Left renal pelvis (tissue), 4 donors: ENCODE measurements at places on chromosomes 2 and 18.

DNA sequence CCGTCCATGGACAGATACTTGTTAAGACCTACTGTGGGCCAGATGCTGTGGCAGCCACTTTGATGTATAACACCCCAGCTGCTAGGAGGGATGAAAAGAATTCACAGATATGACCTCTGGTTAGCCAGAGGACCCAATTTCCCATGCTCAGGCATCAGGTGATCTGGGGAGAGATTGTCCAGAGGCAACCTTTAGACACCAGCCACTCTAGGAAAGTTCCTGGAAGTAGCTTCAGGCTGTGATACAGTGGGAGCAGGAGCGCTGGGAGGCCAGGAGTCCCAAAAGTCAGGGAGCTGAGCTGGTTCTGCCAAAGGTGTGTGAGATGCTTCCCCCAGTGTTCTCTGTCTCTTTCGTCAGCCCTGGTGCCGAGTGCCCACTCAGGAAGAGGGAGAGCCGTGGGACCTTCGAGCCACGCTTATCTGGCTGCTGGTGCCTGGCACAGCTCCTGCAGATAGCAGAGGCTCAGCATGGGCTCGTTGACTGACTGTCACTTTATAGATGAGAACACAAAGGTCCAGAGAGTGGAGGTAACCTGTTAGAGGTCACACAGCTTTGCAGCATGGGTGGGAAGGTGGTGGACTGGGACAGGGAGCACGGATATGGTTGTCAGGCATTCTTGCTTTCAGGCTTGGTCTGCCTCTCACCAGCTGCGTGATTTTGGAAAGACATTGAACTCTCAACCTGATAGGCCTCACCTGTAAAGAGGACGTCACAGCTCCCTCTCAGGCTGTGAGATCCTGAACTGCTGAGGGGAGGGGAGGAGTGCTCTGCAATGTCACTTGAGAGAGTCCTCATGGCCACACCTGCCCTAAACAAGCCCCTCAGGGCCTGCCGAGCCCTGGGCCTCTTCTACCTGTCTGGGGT lies 7.8 kb upstream of the RALB start:
- DNase-seq: no peak

- DNase-seq: no peak
Observed at GRCh38 chr18:3784949-3785348, 335.0 kb downstream of the TGIF1 start.

DNA sequence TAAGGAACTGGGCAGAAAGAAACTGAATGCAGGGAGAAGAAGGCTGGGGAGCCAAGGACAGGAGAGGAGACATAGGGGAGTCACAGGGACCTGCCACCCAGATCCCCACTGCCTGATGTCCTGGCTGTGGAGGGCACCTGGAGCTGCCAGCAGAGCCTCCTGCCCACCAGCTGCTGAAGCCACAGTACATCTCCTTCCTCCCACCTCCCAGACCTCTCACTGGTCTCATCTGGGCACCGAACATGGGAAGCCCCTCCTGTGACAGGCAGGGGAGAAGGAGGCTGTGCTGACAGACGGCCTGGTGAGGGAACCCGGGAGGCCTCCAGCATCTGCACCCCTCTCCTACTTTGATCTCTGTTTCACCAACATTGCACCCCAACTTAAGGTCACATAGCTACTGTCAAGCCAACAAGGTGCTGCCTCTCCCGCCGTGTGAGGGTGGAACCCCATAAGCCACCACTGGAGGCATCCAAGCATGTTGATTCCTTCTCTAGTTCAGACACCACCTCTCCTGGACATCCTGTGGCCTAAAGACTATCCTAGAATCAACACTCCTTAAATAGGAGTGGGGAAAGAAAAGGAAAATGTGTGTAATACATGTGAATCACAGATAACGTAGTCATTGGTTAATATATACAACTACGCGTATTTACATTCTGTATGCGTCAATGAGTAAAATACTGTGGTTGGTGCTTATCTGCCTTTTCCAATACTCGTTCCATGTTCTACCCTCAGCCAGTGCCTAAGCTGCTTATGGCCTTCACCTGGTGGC lies 3.5 kb upstream of the RNPEPL1 start:
- no peak for DNase-seq

DNA sequence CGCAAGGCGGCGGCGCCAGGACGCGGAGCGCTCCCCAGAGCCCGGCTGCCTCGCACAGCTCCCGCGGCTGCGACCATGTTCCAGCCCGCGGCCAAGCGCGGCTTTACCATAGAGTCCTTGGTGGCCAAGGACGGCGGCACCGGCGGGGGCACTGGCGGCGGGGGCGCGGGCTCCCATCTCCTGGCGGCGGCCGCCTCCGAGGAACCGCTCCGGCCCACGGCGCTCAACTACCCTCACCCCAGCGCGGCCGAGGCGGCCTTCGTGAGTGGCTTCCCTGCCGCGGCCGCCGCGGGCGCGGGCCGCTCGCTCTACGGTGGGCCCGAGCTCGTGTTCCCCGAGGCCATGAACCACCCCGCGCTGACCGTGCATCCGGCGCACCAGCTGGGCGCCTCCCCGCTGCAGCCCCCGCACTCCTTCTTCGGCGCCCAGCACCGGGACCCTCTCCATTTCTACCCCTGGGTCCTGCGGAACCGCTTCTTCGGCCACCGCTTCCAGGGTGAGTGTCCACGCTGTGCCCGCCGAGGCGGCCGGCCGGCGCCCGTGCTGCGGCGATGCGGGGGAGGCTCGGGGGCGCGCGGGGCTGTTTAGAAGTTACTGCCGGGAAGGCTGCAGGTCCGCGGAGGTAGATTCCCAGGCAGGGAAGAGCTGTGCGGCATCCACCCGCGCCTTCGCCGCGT lies 696 bp downstream of the EMX1 start:
- no peak for DNase-seq

DNA sequence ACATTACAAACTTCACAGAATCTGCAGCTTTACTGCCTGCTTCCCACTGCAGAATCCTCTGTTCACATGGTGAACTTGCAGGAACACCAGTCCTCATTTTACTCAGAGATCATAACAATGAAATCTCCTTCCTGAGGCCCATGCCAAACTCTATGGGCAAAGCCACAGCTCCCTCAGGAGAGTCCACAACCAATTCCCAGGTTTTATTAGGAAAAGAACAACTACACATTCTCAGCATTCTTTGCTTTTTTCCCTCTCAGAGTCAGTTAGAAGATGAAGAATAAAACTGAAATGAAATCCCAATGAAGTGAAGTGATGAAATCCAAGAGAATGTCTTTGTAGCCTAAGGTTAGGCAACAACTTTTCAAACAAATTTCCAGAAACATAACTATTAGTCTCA lies 233.7 kb downstream of the DSEL start:
- no peak for DNase-seq

GRCh38 chr2:170512266-170512665 lies 202.9 kb upstream of the SP5 start:
- DNase-seq: no peak

DNA sequence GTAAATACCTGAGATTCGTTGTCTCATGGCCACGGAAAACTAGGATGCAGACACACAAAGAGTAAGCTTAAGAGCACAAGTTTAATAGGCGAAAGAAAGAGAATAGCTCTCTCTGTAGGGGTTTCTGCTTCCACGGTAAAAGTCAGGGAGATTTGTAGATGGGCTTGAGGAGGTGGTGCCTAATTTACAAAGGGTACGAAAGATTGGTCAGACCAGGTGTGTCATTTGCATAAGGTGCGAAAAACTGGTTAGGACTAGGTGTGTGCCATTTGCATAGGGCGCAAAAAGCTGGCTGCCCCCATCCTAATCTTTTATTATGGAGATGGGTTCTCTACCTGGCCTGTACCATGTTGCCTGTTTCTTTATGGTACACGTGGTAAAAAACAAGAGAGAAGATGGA lies 170.5 kb upstream of the DOK6 start:
- no peak for DNase-seq

DNA sequence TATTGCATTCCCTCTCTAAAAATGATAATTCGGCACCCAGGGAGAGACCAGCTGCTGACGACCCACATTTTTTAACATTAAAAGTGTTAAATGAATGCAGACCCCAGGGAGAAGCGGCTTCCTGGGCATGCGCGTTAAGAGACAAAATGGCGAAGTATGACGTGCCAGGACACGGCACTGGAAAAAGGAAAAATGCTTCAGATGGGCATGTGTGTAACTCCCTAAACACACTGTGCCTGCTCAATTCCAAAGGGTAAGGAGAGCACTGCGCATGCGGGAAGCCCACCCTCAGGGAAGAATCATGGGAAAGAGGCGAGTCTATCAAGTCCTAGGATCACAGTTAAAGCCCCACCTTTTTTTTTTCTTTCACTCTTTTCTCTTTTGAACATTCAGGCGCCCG lies 58.1 kb downstream of the CYP26B1 start:
- no peak for DNase-seq
